ENCODE measurements at places on chromosomes 16 and 17.

DNA sequence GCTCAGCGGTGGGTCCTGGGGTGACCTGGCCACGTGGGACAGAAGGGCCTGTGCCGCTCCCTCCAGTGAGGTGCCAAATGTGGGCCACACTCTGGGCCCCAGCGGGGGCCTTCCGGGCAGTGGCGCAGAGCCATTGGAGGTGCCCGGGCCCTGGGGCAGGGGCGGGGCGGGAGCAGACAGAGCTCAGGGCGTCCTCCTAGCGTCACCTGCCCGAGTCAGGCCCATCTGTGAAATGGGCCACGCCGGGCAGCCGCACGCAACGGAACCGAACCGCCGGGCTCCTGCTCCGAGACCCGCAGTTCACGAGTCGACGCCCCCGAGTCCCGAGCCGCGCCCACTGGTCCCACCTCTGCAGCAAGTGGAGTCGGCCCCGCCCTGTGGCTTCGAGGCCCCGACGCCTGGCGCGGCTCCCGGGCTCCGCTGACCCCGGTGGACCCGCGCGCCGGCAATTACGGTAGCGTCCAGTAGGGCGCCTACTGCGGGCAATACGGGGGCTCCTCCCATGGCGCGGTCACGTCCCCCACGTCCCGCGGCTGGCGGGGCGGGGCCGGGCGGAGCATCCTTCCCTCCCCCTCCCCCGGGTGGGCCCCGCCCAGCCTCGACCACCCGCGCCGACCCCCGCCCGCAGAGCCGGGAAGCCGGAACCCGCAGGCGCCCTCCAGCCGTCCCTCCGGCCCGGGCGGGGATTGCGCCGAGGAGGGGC lies 1.9 kb downstream of the SLC16A3 start:
- peak; percentile 56 for DNase-seq

- DNase-seq = no peak
Measured at GRCh38 chr17:1197379-1197778, 17.6 kb upstream of the ABR start.

- no peak for DNase-seq
Measured at GRCh38 chr16:21166561-21166961, 8.1 kb downstream of the LDAF1 start.

- DNase-seq = no peak
Measured at GRCh38 chr16:83268169-83268568, 539.6 kb upstream of the HSBP1 start.

- DNase-seq = no peak
Measured at GRCh38 chr17:65552214-65552613, 9.2 kb downstream of the AXIN2 start.

- no peak for DNase-seq
Measured at GRCh38 chr16:7408700-7409365, 76.2 kb downstream of the RBFOX1 start.

GRCh38 chr17:55394357-55395021 lies 27.1 kb downstream of the MMD start:
- DNase-seq = no peak

- no peak for DNase-seq
Measured at GRCh38 chr17:10127819-10128425, 70.5 kb downstream of the GAS7 start.

GRCh38 chr16:72850853-72851252 lies 197.1 kb downstream of the ZFHX3 start:
- DNase-seq = no peak

GRCh38 chr17:32288615-32289014 lies 23.0 kb downstream of the RHBDL3 start:
- no peak for DNase-seq

- peak; percentile 96 for DNase-seq
Measured at GRCh38 chr17:43170140-43170765, 761 bp upstream of the NBR1 start.

- no peak for DNase-seq
Measured at GRCh38 chr16:15539197-15539596, 103.8 kb downstream of the MARF1 start.

GRCh38 chr16:65547772-65548446 lies 426.0 kb upstream of the CDH11 start:
- no peak for DNase-seq

DNA sequence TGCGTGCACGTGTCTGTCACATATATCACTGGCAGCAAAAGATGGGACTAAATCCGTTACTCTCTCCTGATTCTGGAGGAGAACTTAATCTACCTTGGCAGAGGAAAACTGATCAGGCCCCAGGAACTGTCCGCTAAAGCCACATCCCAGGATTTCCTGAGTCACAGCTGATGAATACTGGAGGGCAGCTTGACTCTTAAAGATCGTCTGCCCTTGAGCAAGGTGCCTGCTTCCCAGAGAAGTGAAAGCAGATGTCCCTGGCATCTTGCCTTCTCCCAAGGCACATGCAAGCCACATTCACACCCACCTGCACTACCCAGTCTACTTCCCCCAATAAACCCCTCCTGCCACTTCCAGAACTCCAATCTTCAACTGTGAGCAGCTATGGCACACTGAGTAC lies 99.8 kb downstream of the CPPED1 start:
- no peak for DNase-seq

DNA sequence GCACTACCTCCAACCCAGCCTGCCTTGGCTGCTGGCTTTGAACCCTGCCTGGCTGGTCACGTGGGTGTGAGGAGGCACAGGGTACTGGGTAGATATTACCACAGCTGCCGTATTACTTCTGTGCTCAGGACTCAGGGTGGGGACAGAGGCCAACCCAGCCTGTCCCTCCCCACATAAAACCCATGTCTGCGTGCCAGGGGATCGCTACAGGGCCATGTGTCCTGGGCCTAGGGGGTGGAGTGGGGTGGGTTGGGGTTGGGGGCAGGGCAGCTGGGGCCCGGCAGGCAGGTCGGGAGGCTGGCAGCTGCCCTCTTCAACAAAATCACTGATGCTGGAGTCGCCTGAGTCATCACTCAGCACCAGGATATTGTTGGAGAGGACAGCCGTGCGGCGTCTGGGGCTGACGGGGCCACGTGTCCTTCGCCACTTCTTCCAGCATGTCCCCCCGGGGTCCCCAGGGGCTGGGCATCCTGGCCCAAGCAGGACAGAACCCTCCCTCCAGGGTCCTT lies 39.7 kb upstream of the PVALEF start:
- DNase-seq = peak; percentile 33

DNA sequence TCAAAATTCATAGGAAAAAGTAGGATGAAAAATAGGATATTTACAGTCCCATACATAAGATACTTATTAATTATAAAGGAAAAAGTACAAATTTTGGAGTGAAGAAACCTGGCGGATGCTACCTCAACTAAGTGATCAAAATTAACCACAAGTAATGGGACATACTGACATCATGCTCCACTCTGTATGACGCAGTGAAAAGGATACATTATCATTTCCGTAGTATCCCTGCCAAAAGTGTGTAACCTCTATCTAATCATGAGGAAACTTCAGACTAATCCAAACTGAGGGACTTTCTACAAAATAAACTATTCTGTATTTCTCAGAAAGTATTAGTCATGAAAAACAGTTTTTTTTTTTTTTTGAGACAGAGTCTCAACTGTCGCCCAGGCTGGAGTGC lies 60.5 kb downstream of the TRIM37 start:
- no peak for DNase-seq

- DNase-seq = no peak
Measured at GRCh38 chr17:3799181-3799945, 1.6 kb downstream of the ITGAE start.

GRCh38 chr17:71985111-71986039 lies 135.4 kb upstream of the SOX9 start:
- DNase-seq = no peak

GRCh38 chr16:56800355-56800754 lies 64.7 kb upstream of the SLC12A3 start:
- DNase-seq = no peak

DNA sequence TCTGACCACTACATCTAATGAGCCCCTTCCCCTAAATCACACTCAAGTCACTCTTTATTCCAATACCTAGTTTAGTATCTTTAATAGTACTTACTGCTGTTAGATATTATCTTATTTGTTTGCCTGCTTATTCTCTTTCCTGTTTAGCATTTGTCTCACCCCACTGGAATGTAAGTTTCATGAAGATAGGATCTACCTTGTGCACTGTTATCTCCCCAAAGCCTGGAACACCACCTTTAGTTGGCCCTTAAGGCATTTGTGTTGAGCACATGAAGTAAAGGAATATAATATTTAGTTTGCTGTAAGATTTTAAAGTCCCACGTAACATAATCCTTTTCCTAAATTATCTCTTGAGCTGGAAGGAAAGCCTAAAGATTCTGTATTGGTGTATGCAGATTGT lies 50.2 kb downstream of the VPS35L start:
- DNase-seq = no peak

- DNase-seq = no peak
Measured at GRCh38 chr17:17355426-17355825, 52.3 kb downstream of the NT5M start.

DNA sequence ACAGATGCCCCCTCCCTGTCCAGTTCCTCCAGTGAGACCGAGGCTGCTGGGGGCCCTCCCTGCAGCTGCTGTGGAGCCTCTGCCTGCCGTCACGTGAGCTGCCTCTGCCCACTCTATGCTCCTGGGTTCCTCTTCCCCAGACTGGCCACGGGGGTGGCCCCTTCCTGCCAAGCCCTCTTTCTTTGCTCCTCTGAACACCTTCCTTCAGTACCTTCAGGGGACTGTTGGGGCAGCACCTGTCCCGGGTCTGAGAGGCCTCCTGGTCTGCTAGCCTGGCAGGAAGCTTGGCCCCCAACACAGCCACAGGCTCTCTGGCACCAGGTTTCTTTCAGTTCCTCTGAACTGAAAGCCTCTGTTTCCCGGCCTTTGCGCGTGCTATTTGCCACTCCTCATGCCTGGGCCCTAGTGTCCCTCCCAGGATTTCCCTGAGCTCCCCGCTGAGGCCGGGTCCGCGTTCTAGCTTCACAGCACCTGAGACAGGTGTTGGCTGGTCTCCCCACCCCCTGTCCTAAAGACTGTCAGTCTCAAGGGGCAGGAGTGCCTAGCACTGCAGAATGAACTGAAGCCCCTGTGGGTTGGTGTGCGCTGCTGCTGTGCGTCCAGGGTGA lies 6.6 kb upstream of the ATP6V0C start:
- DNase-seq = no peak

GRCh38 chr16:11391576-11391975 lies 46.3 kb downstream of the RMI2 start:
- peak; percentile 79 for DNase-seq

DNA sequence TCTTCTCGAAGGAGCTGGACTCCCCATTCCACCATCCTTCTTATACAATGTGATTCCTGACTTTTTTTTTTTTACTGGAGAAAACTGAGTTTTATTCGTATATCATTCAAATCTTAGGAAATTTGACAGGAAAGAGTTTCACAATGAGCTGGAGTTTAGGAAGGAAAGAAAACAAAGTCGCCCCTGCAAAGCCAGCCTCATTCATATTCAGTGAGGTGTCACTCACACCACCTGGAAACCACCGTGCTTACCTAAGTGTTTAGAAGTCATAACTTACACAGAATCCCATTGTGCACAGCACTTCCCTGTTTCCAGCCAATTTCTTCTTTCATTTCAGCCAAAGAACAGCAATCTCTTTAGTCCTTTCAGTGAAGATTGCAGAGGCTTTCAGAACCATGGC lies 90.3 kb upstream of the CHMP6 start:
- DNase-seq = no peak

DNA sequence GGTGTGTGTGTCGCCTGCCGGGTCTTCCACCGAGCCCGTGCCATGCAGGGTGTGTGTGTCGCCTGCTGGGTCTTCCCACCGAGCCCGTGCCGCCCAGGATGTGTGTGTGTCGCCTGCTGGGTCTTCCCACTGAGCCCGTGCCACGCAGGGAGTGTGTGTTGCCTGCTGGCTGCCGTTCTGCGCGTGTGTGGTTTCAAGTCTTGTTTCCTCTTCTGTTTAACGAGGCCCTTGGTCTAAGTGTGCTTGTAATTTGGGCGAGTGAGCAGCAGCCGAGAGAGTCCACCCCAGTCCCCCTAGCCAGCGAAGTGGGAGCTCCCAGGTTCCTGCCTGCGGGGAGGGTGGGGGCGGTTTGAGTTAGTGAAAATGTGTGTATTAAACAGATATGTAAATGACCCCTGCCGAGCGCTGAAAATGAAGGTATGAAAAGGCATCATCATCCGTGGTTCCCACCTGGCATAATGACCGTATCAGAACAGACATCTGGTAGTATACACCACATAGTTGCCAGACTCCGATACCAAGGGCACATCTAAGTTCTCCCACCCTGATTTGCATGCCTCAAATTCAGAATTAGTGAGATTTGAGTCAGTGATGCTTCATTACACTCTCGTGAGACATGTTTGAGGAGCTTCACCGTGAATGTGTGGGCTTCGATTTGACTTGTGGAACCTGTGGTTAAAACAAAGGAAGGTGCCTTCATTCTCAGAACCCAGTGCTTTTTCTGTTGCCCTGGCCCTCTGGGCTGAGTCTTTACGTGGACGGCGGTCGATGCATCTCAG lies 114.5 kb upstream of the CHMP6 start:
- DNase-seq = no peak
